ENCODE measurements at places on chromosomes 11 and 22.

DNA sequence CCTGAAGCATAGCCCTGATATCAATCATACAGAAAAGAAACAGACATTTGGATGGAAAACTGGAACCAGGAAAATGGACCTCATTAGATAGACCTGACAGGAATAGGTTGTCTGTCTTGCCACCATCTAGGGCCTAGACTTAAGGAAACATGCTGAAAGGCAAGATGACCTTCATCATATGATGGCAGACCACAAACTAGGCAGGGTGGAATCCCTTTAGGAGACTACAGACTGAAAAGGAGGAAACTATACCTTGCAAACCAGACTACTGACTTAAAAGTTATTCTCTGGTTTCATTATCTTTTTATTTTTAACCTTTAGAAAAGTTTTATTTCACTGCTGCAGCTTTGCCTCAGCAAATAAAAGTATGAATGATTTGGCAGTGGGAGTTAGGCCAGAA is 20.3 kb downstream of the SBF2 start:
- no peak for DNase-seq

DNA sequence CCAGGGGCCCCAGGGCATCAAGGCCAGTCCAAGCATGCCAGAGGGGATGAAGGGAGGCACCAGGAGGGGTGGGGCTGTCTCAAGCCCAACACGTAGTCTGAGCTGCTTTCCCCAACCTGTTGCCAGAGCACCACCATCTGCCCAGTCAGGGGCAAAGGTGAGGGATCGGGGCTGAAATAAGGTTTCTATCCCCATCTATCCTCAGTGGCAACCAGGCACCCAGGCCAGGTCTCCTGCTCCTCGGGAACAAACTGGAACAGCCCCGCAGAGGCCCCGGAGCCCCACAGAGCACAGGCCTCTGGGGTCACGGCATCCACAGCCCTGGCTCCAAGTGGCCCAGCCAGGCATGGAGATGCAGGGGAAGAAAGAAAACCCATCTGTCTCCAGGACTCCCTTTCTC is 19.3 kb downstream of the STARD10 start:
- DNase-seq: no peak

DNA sequence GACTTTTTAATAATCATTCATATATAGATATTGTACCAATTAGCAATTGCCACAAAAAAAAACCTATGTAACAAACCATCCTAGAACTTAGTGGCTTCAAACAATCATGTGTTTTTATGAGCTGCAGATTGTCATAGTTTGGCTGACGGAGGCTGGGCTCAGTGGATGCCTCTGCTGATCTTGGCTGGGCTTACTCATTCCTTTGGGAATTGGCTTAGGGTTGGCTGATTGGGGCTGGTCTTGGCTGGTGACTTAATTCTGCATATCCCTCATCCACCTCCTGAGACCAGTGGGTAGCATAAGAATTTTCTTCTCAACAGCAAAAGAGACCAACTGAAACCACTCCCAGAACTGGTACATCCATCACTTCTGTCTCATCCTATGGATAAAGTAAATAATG is 57.9 kb upstream of the PHF21B start:
- DNase-seq: no peak

- DNase-seq: no peak
These were observed 75.3 kb downstream of the PDE2A start for GRCh38 chr11:72598906-72599305.

GRCh38 chr11:108538022-108538424 is 39.8 kb upstream of the POGLUT3 start:
- DNase-seq: no peak

GRCh38 chr22:49853981-49854831 is 562 bp downstream of the ZBED4 start:
- no peak for DNase-seq

GRCh38 chr11:48150213-48150612 is 66.4 kb upstream of the OR4B1 start:
- DNase-seq: no peak

GRCh38 chr22:34897126-34897525 is 168.8 kb upstream of the ISX start:
- DNase-seq: no peak

- no peak for DNase-seq
These were observed 328.6 kb upstream of the C11orf87 start for GRCh38 chr11:109093354-109093753.

GRCh38 chr11:75673977-75674582 is 5.2 kb upstream of the MAP6 start:
- no peak for DNase-seq

GRCh38 chr11:9529334-9529650 is 44.2 kb upstream of the WEE1 start:
- DNase-seq: no peak

- DNase-seq: no peak
These were observed 61.9 kb downstream of the SMCO4 start for GRCh38 chr11:93481279-93481678.

- no peak for DNase-seq
These were observed 3.2 kb upstream of the MUC6 start for GRCh38 chr11:1039481-1040427.

DNA sequence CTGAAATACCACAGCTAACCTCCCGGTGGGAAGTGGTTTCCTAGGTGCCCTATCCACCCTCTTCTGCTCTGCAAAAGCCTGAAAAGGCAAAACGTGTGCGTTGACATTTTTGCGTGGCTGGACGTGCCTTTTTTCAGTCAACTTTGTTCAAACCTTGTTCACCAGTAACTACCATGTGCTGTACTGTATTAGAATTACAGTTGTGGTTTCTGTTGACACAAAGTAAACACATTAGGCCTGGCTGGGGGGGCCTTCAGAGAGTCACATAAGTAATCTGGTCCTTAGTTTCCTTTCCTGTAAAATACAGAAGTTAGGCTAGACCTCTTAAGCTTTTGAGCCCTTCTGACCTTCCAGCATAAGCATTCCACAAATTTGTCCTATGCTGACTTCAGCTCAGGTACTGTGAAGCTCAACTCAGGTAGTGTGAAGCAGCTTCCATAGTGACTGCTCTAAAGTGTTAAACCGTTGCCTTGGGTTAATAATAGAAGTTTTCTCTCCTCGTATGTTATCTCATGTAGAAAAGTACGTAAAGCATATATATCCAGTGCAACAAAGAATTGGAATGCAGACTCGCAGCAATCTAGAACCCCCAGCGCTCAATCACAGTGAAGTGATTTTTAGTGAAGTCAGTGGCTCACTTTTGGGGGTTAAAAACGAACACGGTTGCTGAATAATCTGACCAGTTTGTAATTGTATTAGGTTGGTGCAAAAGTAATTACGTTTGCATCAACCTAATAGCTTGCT is 1.8 kb downstream of the EWSR1 start:
- DNase-seq: no peak

GRCh38 chr22:47219789-47220188 is 457.3 kb downstream of the TBC1D22A start:
- DNase-seq: no peak

DNA sequence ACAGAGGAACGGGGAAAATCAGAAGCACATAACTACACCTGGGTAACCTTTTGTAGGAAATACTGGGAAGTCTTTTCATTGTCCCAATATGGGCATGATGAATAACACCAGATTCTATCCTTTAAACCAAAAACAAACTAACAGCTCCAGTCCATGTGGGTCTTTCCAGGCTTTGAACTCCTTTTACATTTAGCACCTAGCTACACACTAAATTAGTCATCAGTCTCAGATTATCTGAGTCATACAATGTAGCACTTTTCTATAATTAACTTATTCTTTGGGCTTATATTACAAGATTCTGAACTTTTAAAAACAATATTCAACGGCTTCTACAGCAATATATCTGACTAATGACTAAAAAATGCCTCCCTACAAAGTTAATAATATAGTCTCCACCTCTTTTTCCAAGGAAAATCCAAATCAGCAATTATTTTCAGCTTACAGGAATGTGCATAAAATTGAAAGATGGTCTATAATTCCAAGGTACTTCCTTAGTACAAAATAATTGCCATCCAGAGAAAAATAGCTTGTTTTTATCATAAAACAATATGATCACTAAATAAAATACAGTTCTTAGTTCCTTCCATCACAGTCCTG is 26.3 kb downstream of the STK33 start:
- no peak for DNase-seq

- no peak for DNase-seq
These were observed 2.5 kb downstream of the LARGE2 start for GRCh38 chr11:45924927-45925326.

- no peak for DNase-seq
These were observed 7.5 kb upstream of the ANKRD13D start for GRCh38 chr11:67281552-67282150.

DNA sequence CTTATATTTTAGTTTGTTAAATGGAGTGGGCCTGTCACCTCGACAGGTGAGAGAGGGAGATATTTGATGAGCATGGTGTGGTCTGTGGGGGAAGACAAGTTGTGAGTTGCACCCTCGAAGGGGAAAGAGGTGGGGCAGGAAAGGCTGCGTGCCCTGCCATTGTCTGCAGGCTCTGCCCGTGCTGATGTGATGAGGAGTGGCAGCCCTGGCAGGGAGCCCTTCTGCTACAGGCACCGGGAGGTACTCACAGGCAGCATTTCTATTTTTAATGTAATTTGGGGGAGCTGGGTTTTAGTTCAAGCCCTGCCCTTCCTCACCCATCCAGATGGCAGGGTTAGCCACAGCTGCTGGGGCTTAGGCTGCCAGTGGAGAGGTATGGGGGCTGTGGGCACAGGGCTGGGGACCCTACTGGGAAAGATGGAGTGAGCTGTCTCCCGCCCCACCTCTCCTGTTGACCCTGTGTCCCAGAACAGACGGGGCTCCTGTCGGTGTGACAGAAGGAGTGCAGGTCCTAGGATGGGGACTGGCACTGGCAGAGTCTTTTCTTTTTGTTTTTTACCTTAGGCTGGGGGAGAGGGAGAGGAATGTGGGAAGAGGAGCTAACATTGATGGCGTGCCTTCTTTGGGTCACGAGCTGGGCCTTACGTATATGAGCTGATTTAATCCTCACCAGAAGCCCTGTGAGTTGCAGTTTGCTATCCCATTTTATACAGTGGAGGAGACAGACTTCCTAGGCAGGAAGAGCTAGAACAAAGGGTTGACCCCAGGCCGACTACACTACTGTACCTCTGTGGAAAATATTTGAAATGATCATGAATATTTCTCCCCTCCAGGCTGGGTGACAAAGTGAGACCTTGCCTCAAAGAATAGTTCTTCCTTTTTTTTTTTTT is 51.6 kb downstream of the CEP164 start:
- no peak for DNase-seq

DNA sequence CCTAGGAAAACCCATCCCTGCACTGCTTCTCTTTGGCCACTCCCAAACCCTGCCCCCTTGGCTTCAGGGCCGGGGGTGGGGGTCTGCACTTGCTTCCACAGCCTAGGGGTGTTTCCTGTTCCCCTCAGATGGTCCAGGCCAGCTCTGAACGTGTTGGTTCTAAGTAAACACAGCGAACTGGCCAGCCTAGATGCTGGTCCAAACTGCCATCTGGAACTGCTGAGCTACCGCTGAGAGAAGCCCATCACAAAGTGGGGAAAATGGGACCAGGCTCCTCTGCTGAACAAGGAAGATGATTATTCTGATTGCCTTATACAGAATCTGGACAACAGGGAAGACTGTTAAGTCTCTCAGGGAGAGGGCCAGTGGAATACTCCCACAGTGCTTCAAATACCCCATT is 23.5 kb upstream of the YPEL1 start:
- no peak for DNase-seq

- no peak for DNase-seq
These were observed 1.9 kb upstream of the ROBO4 start for GRCh38 chr11:124899383-124900145.

DNA sequence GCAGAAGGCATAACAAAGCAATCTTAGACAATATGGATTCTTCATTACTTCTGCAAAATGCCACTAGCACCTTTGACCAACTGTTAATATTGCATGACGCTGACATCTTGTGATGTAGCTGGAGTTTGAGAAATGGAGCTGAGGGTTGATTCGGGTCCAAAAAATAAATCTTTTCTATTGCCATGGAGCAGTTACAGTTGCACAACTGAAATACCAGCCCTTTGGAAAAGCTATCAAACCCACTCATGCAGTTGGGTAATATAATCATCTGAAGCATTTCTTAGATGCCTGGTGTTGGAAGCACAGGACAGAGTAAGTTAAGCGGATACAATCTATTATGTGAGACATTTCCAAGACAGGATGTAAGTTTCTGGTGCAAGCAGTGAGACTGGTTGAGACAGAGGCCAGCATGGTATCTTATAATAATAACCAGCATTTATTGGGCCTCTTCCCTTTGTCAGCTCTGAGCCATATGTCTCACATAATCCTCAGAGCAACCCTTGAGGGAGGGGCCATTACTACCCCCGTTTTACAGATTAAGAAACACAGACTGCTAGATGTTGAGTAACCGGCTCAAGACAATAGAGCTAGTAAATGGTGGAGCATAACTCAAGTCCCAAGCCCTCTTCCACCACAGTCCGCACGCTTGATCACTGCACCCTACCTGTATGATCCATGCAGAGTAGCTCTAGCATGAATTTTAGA is 74.9 kb upstream of the CAPRIN1 start:
- DNase-seq: no peak

DNA sequence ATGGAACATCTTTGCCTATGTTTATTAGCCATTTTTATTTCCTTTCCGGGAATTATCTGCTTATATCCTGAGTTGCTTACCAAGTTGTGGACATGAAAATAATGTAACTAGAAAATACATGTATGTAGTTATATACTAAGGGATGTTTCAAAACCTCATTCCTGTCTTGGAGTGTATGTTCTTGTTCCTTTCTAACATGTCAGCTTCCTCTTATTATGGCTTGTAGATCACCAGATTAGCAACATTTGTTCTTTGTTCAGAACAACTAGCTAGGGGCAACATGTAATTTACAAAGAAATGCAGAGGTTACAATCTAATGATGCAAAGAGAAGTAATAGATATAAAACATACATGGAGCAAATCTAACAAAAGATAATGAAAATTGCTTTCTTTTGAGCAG is 13.1 kb upstream of the TMEM123 start:
- DNase-seq: no peak

- DNase-seq: no peak
These were observed 374.3 kb downstream of the NXPE2 start for GRCh38 chr11:115052601-115053000.

GRCh38 chr11:128462922-128463321 is 124.4 kb downstream of the ETS1 start:
- DNase-seq: no peak

DNA sequence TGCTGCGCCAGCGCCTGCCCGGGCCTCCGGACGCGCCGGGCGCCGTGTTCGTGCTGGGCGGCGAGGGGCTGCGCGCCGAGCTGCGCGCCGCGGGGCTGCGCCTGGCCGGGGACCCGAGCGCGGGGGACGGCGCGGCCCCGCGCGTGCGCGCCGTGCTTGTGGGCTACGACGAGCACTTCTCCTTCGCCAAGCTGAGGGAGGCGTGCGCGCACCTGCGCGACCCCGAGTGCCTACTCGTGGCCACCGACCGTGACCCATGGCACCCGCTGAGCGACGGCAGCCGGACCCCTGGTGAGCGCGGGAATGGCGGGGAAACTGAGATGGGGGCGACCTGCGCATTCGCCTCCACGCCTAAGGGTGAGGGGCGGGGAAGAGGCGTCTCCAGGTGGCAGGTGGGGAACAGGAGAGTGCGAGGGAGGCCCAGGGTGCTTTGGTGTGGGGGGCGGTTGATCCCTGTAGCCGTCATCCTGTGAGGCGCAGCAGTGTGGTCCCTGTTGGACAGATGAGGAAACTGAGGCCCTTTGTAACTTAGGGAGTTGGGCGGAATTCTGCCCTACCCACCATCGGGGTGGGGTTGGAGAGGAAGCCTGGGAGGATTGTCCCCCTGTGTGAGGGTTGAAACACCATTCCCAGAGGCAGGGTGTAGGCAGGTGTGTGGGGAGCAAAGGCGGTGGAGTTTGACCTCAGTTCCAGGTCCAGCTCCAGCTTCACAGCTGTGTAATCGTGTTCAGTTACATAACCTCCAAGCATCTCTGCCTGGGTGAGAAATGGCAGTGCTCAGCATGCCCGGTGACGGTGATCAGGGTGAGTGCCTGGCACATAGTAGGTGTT is 758 bp downstream of the PDXP start:
- no peak for DNase-seq
